Fibroblast of skin of scalp (primary cell): ENCODE measurements at places on chromosomes 13 and 19.

GRCh38 chr13:27641711-27642502 is 20.2 kb downstream of the POLR1D start:
- DNase-seq = no peak

- DNase-seq = peak; percentile 81
These were observed 19.5 kb downstream of the PRKD2 start for GRCh38 chr19:46697204-46697960.

DNA sequence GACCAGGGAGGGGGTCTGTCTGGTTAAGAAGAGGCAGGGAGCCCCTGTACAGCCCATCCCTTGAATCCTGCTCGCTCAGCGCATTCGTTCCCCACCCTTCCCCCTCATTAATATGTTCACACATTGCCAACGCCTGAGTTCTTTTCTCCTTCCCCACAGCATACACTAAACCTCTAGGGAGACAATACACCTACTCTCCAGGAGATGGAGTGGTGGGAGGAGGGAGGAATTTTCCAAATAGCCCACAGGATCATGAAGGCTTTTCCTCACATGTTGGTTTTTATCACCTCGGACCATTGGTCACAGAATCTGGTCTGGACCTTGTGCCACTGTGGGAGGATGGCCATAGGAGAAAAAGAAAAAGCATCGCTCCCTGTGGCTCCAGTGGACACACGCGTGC is 294.9 kb downstream of the SHISA2 start:
- DNase-seq = no peak

GRCh38 chr13:111262281-111262680 is 58.2 kb upstream of the TEX29 start:
- no peak for DNase-seq
